ENCODE measurements at places on chromosomes 1 and 21.

- DNase-seq: no peak
Observed at GRCh38 chr1:99869304-99869703, 19.1 kb downstream of the AGL start.

- no peak for DNase-seq
Observed at GRCh38 chr1:27018316-27018715, 5.7 kb upstream of the TENT5B start.

DNA sequence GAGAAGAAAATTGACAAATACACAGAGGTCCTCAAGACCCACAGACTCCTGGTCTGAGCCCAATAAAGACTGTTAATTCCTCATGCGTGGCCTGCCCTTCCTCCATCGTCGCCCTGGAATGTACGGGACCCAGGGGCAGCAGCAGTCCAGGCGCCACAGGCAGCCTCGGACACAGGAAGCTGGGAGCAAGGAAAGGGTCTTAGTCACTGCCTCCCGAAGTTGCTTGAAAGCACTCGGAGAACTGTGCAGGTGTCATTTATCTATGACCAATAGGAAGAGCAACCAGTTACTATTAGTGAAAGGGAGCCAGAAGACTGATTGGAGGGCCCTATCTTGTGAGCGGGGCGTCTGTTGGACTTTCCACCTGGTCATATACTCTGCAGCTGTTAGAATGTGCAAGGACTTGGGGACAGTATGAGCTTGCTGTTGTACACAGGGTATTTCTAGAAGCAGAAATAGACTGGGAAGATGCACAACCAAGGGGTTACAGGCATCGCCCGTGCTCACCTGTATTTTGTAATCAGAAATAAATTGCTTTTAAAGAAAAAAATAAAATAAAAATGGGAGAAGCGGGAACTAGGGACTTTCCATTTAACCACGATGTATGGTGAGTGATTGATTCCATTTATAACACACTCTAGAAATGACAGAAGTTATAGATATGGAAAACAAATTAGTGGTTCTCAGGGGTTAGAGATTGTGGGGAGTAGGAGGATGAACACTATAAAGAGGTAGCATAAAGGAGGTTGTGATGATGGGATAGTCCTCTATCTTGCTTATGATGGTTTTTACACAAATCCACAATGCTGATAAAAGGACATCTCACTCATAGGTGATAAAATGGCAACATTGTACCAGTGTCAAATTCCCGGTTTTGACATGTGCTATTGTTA lies 244.7 kb downstream of the MRPL39 start:
- no peak for DNase-seq

- DNase-seq: no peak
Observed at GRCh38 chr1:232174306-232174705, 455.6 kb downstream of the SIPA1L2 start.

DNA sequence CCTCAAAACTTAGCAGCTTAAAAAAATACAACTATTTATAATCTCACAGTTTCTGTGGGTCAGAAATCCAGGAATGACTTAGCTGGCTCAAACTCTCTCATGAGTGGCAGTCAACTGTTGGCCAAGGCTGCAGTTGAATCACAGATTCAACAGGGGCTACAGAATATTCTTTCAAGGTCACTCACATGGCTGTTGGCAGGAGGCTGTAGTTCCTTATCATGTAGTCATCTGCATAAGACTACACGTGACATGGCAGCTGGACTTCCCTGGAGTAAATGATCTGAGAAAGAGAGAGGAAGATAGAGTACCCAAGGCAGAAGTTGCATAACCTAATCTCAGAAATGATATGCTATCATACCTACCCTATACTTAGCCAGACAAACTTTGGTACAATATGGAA lies 75.2 kb upstream of the TSPAN2 start:
- DNase-seq: no peak

- no peak for DNase-seq
Observed at GRCh38 chr1:51734896-51735745, 118.2 kb downstream of the OSBPL9 start.

GRCh38 chr1:171279678-171280077 lies 31.4 kb downstream of the FMO1 start:
- no peak for DNase-seq

DNA sequence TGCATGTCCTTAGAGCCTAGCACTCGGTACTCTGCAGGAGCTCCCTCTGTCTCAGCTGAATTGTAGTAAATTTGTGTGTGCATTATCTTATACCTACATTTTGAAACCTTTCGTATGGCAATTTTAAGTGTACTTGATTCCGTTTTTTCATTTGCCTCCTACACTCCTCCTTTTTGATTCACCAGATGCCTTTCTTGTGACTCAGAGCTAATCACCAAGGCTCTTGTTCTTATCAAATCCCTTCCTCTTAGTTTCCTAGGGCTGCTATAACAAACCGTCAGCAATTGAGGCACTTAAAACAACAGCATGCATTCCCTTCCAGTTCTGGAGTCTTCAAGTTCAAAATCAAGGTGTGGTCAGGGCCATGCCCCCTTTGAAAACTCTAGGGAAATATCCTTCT lies 261.0 kb downstream of the ASTN1 start:
- no peak for DNase-seq

GRCh38 chr1:201731592-201731991 lies 97.4 kb upstream of the IPO9 start:
- no peak for DNase-seq

DNA sequence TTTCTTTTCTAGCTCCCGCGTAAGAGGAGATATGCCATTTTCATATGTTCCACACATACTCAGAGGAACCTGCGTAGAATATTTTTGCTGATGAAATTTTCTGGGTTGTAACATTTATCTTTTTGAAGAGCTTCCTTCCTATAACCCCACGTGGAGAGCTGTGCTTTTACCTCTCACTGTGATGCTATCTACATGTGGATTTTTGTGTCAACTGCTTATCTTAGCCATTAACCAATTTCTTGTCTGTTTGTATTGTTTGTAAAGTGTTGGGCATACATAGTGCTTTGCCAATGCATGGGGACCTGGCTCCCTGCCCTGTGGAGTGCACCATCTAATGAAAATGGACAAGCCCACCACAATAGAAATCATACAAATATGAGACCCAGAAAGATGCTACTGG lies 266.1 kb downstream of the TNR start:
- DNase-seq: no peak

DNA sequence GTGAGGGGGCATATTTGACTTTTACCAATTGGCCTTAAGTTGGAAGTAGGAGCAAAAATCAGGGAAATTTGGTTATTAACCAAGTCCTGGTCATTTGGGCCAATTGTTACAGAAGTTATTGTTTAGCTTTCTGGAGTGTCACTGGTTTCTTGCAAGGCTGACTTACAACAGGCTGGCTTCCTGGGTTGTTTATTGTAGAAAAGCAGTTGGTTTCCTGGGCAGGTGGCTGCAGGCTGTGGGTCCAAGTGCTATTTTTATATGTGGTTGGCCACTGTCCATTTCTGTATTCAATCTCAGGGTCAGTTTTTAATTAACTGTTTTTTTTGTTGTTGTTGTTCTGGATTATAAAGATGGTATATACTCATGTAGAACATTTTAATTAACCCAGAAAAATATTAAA lies 174.1 kb downstream of the KCNJ6 start:
- no peak for DNase-seq

GRCh38 chr1:228337031-228337564 lies 69.5 kb downstream of the TRIM11 start:
- no peak for DNase-seq

- DNase-seq: no peak
Observed at GRCh38 chr1:241654019-241654418, 1.9 kb downstream of the WDR64 start.

GRCh38 chr21:43191521-43191920 lies 22.7 kb downstream of the CRYAA start:
- DNase-seq: no peak

DNA sequence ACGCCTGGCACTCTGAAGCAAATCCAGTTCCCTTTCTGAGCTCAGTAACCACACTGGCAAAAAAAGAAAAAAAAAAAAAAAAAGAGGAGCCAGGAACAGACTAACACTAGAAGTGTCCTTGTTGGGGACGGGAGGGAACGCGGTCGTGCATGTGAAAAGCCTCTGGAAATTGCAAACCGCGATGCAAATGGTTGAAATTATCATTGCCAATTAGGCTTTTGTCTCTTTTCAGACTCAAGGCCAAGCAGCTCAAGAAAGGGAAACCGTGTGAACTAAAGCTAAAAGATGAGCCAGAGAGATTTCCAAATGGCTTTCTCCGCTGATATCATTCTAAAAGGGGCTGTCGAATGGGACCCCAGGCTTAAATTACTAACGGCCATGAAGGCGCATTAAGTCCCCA lies 13.5 kb downstream of the TRABD2B start:
- no peak for DNase-seq

Data from MCF 10A (cell line).